Esophagus muscularis mucosa (tissue), 4 donors: ENCODE measurements at places on chromosomes 11 and 22. TPM values are rescaled to one million over a fixed set of nuclear protein-coding genes. Genes with fewer than 3 reads are reported as not detected.

The CD44 gene
- total RNA-seq = 271 TPM

The GPR83 gene
- not detected for total RNA-seq

The BCO2 gene
- 11.6 TPM for total RNA-seq

The CECR2 gene
- total RNA-seq = 2.1 TPM

The INS gene
- total RNA-seq = not detected

The CYTH4 gene
- total RNA-seq = 5.1 TPM

The ANO5 gene
- total RNA-seq = 13.4 TPM

The SEC14L2 gene
- total RNA-seq = 5.3 TPM

The RAC2 gene
- 7.9 TPM for total RNA-seq

GRCh38 chr11:118663902-118664301 is 15.5 kb downstream of the TREH start:
- H3K36me3 ChIP-seq = no peaks in the 10 kb centered on the region
- no peak overlapping the region for H3K27ac ChIP-seq
- peaks cover 10% of the 10 kb centered on the region for H3K4me1 ChIP-seq
- H3K4me3 ChIP-seq = no peak overlapping the region
- DNase-seq = no peak
- no peaks in the 10 kb centered on the region for H3K27me3 ChIP-seq

GRCh38 chr11:93668171-93668570 is 6.7 kb downstream of the CEP295 start:
- peaks cover 5% of the 10 kb centered on the region for H3K4me1 ChIP-seq
- no peaks in the 10 kb centered on the region for H3K27me3 ChIP-seq
- H3K36me3 ChIP-seq = peaks cover 37% of the 10 kb centered on the region
- no peak overlapping the region for H3K4me3 ChIP-seq

- H3K4me1 ChIP-seq = peaks cover 43% of the 10 kb centered on the region
- H3K27ac ChIP-seq = peak within 1 kb of the TSS; percentile 78
- DNase-seq = no peak
- peak within 1 kb of the TSS; percentile 64 for H3K4me3 ChIP-seq
- H3K27me3 ChIP-seq = peaks cover 23% of the 10 kb centered on the region
- no peaks in the 10 kb centered on the region for H3K36me3 ChIP-seq
These were observed at the start of gene FXYD6 for GRCh38 chr11:117876341-117877119. Gene FXYD6, minus strand, starts transcription at chr11:117876658. Its CDS starts 33,882 bp downstream, at chr11:117842776.

DNA sequence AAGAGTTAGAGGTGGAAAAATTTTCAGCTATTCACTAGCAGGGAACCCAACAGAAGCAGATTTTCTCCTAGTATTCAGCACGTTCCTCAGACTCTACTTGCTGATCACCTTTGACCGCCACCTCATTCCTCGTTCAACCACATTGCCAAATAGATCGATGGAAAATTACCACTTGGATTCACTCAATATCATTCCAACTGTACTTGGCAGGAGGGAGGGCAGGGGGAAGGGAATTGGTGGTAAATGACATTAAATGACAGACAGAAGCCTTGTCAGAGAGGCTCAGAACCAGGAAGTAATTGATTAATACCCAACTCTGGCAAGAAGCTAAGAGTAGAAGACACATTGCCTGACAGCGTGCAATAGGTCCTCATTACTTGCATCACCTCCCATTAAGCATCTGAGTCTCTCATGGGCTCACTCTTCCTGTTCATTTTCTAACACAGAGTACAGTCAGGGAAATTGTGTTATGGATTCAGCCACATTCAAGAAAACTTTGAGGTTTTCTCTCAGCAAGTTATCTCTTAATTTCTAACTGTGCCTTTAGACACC is 240.5 kb upstream of the FAT3 start:
- no peaks in the 10 kb centered on the region for H3K27me3 ChIP-seq
- no peak overlapping the region for H3K4me3 ChIP-seq

DNA sequence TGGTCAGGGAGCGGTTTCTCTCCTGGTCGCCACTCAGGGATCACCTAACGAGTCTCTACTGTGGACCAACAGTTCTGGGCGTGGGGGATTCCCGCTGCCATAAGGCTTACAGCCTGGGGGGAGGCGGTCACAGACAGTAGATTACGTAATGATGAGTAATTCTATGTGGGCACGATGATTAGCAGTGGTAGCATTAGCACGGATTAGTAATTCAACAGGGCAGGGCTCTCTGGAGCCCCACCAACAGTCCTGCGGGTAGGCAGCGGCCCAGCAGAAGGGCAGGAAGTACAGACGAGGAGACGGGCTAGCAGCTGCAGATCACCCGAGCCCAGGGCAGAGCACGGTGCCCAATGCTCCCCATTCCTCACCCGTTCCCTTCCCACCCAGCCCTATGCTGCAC is 3.6 kb downstream of the SHISAL1 start:
- H3K36me3 ChIP-seq = no peaks in the 10 kb centered on the region
- peaks cover 96% of the 10 kb centered on the region for H3K4me1 ChIP-seq
- no peaks in the 10 kb centered on the region for H3K27me3 ChIP-seq
- H3K4me3 ChIP-seq = no peak overlapping the region

DNA sequence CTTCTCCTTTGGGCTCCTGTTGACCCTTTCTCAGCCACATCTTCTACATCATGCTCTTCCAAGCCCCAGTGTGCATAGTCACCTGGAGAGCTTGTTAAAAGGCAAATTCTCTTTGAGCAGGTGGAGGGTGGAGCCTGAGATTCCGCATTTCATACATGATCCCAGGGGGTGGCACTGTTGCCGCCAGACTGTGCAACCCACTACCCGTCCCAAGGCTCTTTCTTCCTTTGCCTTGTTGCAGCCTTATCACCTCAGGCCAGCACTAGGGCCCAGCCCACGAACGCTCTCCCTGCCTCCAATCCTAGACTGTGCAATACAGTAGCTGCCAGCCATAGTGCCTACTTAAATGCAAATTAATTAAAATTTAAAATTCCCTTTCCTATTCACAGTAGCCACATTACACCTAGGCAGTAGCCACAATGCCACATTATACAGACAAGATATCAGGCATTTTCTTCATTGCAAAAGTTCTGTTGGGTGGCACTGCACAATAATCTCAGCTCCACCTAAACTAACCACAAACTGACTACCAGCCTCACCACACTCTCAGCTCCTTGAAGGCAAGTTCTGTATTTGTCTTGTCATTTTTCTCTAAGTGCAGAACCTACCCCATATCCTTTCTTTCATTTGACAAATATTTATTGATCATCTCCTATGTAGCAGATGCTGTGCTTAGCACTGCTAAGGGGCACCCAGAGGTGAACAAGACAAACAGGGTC is 4.6 kb upstream of the KCNJ5 start:
- no peaks in the 10 kb centered on the region for H3K36me3 ChIP-seq
- no peak for DNase-seq
- H3K4me1 ChIP-seq = peaks cover 18% of the 10 kb centered on the region
- no peak overlapping the region for H3K4me3 ChIP-seq

DNA sequence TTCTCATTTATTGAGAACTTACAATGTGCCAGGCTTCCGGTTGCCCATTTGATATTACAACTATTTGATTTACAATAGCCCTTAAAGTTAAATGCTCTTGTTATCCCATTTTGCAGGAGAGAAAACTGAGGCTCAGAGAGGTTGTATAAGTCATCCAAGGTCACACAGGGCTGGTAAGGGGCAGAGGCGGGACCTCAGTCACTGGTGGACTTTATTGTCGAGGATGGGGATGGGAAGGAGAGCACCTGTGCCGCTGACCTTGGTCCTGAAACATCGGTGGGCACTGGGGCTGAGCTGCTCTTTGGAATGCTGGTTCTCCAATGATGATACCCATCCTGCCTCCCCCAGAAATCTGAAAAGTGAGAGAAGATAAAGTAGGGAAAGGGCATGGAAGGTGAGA is 265.4 kb downstream of the MIAT start:
- no peaks in the 10 kb centered on the region for H3K4me1 ChIP-seq
- H3K27me3 ChIP-seq = no peaks in the 10 kb centered on the region
- H3K36me3 ChIP-seq = no peaks in the 10 kb centered on the region
- DNase-seq = no peak
- no peak overlapping the region for H3K4me3 ChIP-seq

GRCh38 chr11:26620282-26621045 is 48.4 kb upstream of the MUC15 start:
- no peak overlapping the region for H3K4me3 ChIP-seq
- H3K4me1 ChIP-seq = no peaks in the 10 kb centered on the region
- H3K27ac ChIP-seq = no peak overlapping the region
- DNase-seq = no peak
- H3K27me3 ChIP-seq = no peaks in the 10 kb centered on the region

DNA sequence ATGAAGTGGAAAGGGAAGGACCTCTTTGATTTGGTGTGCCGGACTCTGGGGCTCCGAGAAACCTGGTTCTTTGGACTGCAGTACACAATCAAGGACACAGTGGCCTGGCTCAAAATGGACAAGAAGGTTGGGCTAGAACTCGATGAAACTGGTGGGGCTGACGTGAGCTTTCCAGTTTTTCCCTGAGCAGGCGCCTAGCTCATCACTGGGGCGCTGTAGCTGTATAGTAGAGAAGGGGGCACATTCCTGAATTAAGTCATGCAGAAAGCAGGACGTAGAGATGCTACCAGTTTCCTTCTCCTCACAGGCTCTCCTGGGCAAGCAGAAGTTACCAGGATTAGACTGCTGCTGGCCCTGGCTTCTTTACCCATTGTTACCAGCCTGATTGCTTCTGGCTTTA is 33.3 kb downstream of the NF2 start:
- no peaks in the 10 kb centered on the region for H3K27me3 ChIP-seq
- H3K4me3 ChIP-seq = no peak overlapping the region
- H3K4me1 ChIP-seq = no peaks in the 10 kb centered on the region
- peaks cover 34% of the 10 kb centered on the region for H3K36me3 ChIP-seq

GRCh38 chr11:123434911-123435310 is 4.8 kb downstream of the GRAMD1B start:
- H3K4me3 ChIP-seq = no peak overlapping the region
- H3K36me3 ChIP-seq = no peaks in the 10 kb centered on the region
- peaks cover 13% of the 10 kb centered on the region for H3K4me1 ChIP-seq
- H3K27ac ChIP-seq = no peak overlapping the region
- peaks cover 31% of the 10 kb centered on the region for H3K27me3 ChIP-seq

DNA sequence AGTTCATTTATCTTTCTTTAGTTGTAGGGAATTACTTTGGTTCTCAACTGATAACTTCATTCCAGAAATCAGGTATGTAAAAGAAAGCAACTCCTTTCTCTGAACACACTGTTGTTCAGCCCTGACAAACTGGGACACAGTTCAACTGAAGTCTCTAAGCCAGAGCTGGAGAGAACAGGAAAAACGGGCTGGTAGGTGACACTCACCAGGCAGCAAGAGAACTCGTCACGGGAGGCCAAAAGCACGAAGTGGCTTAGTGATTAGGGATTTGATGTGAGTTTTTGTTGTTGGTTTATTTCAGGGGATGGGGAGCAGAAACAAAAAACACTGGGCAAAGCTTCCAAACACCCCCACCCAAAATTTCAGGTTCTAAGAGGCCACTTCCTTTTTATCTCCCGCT is 54.1 kb downstream of the MYH9 start:
- no peaks in the 10 kb centered on the region for H3K27me3 ChIP-seq
- H3K36me3 ChIP-seq = peaks cover 32% of the 10 kb centered on the region
- H3K4me1 ChIP-seq = peaks cover 100% of the 10 kb centered on the region

DNA sequence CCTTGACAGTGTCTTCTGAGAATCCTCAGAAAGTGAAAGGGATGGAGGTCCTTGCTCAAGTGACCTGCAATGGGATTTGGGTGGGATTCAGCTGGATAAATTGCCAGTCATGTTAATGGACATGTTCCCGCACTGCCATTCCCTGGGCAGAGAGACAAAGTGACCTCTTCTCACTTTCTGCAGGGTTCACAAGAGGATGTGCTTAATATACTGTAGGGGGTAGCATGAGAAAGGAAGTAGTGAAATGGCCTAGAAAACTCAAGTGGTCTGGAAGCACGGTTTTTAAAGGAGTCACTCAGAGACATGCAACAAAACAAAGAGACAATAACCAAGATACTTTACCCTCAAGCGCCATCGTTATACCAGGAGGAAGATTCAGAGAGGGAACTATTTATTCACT is 70.2 kb downstream of the NELL1 start:
- no peaks in the 10 kb centered on the region for H3K4me1 ChIP-seq
- no peaks in the 10 kb centered on the region for H3K36me3 ChIP-seq
- no peak overlapping the region for H3K27ac ChIP-seq
- no peak overlapping the region for H3K4me3 ChIP-seq
- DNase-seq = no peak

- peaks cover 17% of the 10 kb centered on the region for H3K4me1 ChIP-seq
- DNase-seq = no peak
- no peak within 1 kb of the TSS for H3K27ac ChIP-seq
- no peaks in the 10 kb centered on the region for H3K27me3 ChIP-seq
- H3K4me3 ChIP-seq = peak within 1 kb of the TSS; percentile 57
These were observed at the start of gene RTN4R for GRCh38 chr22:20268279-20269012. Gene RTN4R, minus strand, starts transcription at chr22:20268318. Its CDS starts 226 bp downstream, at chr22:20268092.

- no peak overlapping the region for H3K4me3 ChIP-seq
- H3K27me3 ChIP-seq = no peaks in the 10 kb centered on the region
- H3K4me1 ChIP-seq = peaks cover 7% of the 10 kb centered on the region
- no peak for DNase-seq
- no peaks in the 10 kb centered on the region for H3K36me3 ChIP-seq
These were observed 38.9 kb downstream of the OR10A6 start for GRCh38 chr11:7892059-7892699.

GRCh38 chr11:129896062-129896461 is 684 bp upstream of the NFRKB start:
- H3K27ac ChIP-seq = peak overlapping the region; percentile 84
- H3K27me3 ChIP-seq = no peaks in the 10 kb centered on the region
- peaks cover 17% of the 10 kb centered on the region for H3K4me1 ChIP-seq
- no peak for DNase-seq

DNA sequence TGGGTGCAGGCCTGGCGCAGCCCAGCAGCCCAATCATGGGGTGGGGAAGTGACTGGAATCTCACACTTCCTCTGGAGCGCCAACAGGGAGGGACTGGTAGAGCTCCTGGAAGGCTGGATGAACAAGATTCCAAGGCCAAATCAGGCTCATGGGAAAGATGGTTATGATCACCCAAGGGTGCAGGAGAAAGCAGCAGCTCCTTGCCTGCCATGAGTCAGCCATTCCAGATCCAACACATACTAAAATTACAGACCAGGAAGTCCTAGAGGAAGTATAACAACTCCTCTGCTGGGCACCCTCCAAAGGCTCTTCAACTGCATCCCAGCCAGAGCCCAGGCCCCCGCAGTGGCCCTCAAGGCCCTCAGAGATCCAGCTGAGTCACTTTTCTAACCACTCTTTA is 427.3 kb downstream of the TENM4 start:
- H3K27me3 ChIP-seq = no peaks in the 10 kb centered on the region
- H3K36me3 ChIP-seq = no peaks in the 10 kb centered on the region
- no peaks in the 10 kb centered on the region for H3K4me1 ChIP-seq
- no peak overlapping the region for H3K4me3 ChIP-seq
- H3K27ac ChIP-seq = no peak overlapping the region
- DNase-seq = no peak

DNA sequence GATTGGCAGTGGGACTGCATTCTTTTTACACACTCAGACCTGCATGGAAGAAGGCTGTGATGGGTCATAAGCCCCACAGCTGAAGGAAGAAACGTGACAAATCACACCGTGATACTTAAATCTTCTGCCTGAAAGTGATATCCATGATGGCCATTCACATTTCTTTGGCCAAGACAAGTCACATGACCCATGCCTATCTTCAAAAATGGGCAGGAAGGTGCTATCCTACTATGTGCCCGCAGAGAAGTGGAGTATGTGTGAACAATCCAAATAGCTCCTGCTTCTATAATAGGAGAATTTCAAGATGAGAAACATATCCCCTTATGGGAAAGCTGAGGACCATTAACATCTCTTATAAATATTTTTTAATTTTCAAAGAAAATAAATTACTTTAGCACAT is 56.6 kb upstream of the TEAD1 start:
- H3K36me3 ChIP-seq = no peaks in the 10 kb centered on the region
- no peak overlapping the region for H3K27ac ChIP-seq
- no peaks in the 10 kb centered on the region for H3K27me3 ChIP-seq
- no peak for DNase-seq
- H3K4me1 ChIP-seq = no peaks in the 10 kb centered on the region
- H3K4me3 ChIP-seq = no peak overlapping the region
